Stimulated activated CD4-positive, alpha-beta T cell treated with anti-CD3 and anti-CD28 coated beads, Interleukin-4, amount 100 ng/mL, for 4 hours (primary cell): ENCODE measurements at places on chromosomes 3 and 15.

- no peak for DNase-seq
Observed at GRCh38 chr3:176490357-176490756, 706.9 kb downstream of the TBL1XR1 start.

DNA sequence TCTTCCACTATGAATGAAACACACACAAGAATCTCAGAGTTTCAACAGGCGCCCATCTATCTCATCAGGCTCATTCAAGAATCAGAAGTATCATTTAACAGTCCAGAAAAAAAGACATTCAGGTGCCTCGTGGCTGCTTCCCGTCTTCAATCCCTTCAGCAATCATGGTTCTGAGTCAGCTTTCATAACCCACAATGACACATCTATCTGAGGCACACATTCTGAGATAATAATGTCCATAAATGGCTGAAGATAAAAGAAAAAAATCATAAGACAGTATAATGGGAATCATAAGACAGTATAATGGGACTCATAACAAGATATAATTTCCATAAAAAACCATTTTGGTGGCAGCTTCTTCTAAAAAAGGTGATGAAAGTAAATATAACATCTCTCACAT, 52.4 kb downstream of the TNIK start:
- DNase-seq, result no peak

DNA sequence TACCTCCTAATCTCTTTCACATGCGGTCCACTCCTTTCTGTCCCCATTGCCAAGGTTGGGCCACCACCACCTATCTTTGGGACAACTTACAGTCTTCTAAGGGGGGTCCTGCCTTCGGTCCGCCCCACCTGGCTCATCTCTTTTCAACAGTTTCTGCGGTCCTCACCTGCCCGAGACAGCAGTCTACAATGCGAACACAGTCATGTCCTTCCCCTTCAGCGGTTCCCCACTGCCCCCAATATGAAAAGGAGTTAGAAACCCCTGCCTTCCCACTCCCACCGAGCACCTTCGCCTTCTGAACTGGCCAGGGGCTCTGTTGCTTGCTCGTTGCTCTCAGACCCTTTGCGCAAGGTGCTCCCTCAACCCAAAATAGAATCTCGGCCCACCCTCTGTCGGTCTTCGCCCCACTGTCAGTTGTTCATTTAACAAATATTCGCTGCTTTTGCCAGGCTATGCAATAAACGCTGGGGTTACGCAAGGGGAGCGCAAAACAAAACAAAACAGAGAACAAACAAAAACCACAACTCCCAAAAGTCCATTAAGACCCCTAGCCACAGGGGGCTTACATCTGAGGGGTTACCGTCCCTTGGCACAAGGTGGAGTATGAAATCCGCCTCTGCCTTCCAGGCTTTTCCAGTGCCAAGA, 611 bp upstream of the FANCI start:
- DNase-seq, result no peak

GRCh38 chr3:157204431-157204830, 44.5 kb upstream of the CCNL1 start:
- no peak for DNase-seq

DNA sequence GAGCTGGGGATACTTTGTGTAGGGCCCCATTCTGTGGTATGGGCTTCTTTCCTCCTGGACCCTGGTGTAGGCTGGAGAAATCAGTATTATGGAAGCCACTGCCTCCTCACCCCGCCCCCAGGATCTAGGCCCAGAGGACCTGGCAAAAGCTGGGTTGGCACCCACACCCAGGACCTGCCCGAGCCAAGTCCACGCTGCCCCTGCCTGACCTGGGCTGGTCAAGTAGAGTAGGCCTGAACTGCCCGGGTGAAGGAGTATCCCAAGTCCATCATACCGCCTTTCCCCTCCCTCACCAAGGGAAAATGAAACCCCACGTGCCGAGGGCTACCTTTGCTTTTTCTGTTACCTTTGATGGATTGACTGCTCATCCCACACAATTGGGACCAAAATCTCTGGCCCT, 37.7 kb upstream of the TRAK1 start:
- DNase-seq, result no peak

- DNase-seq, result no peak
Observed at GRCh38 chr3:184816614-184817013, 4.6 kb downstream of the VPS8 start.

DNA sequence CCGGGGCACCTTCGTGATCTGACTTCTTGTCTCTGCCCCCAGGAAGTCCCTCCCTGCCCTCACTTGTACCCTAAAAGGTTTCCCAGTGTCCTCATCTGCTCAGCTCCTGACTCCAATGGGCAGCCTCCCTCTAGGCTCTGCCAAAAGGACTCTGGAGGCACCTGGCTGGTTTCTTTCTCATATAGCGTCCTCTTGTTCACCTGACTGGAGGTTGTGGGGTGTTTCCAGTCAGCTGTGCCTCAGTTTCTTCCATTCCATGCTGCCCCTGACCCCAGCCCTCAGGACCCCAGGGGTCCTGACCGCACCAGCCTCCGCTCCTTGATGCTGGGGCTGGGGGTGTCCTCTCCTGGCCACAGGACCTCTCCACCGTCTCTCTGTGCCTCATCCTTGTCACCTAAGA, 2.5 kb downstream of the PRR23E start:
- DNase-seq, result no peak

- DNase-seq, result no peak
Observed at GRCh38 chr3:196740481-196741248, 1.0 kb downstream of the PAK2 start.

DNA sequence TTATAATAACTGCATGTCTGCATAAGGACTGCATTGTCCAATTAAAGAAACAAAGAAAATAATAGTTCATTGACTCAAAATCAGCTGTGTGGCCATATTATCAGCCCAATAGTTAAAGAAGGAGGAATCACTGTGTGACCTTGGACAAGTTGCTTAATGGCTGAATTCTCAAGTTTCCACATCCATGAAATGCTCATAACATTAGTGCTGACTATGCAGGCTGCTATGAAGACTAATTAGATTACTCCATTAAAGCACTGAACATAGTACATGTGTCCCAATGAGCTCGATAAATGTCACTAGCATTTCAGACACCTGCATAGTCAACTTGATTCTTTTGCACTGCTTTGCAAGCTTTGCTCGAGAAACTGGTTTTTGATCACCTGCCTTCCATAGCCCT, 111.1 kb upstream of the WNT5A start:
- no peak for DNase-seq

DNA sequence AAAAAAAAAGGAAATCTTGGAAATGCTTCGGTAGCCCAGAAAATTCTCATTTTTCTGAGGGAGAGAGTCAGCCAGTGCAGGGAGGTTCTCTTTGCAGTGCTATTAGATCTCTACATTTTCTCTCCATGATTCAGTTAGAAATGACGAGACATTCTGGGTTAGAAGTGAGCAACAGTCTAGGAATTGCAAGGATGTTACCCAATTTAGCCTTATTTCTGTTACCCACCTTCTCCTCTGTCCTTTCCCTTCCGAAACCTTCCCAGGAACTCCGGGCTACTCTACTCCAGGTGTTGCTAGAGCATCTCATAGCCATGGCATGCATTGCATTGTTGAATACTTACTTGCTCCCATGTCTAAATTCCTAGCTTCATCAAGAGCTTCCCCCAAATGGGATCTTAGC, 106.8 kb downstream of the EDEM1 start:
- DNase-seq, result no peak

DNA sequence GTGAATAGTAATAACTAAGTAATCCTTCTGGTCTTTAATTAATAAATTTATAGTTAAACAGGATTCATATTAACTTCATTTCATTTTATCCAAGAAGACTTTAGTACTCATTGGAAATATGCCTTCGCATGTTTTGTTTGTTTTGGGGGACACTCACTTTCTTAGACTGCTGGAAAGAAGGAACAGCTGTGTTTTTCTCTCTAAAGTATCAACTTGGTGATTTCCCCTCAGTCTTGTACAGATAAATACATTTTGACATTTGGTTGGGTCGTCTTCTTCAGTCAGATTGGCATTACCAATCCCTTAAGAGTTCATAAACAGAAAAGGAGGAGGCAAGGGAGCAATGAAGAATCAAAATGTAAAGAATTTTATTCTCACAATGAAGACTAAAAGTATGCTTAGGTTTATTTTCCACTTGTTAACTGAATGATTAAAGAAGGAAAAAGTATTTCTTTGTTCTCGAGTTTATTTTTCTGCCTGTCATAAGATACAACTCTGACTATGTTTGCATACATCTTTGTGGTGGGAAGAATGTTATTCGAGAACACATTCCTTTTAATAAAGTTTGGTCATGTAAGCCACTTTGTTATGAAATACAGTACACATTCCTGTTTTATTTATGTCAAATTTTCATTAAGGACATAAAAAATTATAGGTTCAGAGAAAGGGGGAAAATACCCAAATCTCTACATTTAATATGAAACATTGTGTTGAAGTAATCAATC, 140.2 kb downstream of the GMNC start:
- DNase-seq, result no peak

DNA sequence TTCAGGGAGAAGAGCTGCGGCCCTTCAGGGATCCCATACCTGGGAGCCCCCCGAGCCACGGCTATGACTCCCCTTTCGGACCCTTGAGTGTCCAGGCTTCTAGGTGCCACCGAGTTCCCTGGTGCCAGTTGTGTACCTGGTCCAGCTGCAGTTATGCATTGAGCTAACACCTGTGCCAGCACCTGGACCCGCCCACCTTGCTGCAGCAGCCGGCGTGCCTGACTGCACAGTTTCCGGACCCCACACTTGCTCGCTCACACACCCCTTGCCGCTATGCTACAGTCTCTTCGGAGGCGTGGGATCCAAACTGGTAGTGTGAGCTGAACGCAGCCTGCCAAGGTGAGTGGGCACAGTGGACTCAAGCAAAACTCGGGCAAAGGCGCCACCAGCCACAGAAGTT, 284.5 kb upstream of the ROBO1 start:
- DNase-seq, result no peak

GRCh38 chr3:39453134-39453533, 14.3 kb upstream of the MOBP start:
- DNase-seq, result no peak

DNA sequence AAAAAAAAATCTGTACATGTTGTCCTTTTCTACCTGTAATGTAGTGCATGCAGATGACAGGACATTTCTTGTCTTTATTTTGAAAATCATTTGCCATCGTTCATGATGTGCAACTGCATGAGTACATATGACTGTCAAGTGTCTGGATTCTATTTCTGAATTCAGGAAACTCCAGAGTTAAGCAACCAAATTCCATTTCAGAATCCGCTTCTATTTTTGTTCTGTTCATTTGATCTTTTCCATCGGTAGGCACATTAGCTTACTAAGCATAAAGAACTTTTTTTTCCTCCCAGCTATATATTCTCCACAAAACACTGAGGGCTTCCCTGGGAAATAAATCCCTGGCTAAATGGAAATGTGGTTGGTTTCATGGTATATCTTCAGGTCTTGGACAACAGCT, 365.6 kb downstream of the PTPRG start:
- DNase-seq, result no peak
